ENCODE measurements at places on chromosomes 13 and 19. TPM values are rescaled to one million over a fixed set of nuclear protein-coding genes. Genes with fewer than 3 reads are reported as not detected.

PSG1 gene
- total RNA-seq = not detected

GRCh38 chr19:14450168-14450874 lies 17.2 kb downstream of the PKN1 start:
- no peak for DNase-seq
- H3K27me3 ChIP-seq = no peaks in the 10 kb centered on the region
- H3K27ac ChIP-seq = no peak overlapping the region
- peaks cover 97% of the 10 kb centered on the region for H3K36me3 ChIP-seq
- H3K4me3 ChIP-seq = no peak overlapping the region

DNA sequence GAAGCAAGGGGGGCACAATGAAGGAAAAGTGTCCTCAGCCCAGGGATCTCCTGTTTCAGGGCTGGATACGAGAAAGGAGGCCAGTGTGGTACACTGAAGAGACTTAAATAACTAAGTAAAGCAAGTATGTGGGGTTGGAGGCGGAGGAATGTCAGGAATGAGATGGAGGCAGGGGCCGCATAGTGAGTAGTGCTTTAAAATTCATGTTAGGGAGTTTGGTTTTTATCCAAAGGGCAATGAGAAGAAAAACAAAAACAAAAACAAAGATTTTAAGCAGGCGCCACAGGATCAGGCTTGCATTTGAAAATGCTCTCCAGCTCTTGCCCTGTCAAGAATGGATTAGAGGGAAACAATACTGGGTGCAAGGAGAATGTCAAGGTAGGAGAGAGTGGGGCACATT lies 273.4 kb downstream of the DCLK1 start:
- peak overlapping the region; percentile 67 for H3K27ac ChIP-seq
- H3K4me1 ChIP-seq = no peaks in the 10 kb centered on the region
- H3K4me3 ChIP-seq = no peak overlapping the region
- no peaks in the 10 kb centered on the region for H3K27me3 ChIP-seq

DNA sequence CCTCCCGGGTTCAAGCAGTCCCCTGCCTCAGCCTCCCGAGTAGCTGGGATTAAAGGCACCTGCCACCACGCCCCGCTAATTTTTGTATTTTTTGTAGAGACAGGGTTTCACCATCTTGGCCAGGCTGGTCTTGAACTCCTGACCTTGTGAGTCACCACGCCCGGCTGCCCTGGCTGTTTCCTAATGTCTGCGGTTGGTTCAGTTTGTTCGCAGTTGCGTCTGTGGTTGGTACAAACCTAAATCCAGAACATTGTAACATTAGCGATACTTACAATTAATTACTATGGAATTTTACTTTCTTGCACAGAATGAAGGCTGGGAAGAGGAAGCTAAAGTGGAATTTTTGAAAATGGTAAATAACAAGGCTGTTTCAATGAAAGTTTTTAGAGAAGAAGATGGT lies 38.1 kb downstream of the RNF17 start:
- no peaks in the 10 kb centered on the region for H3K27me3 ChIP-seq
- H3K4me3 ChIP-seq = no peak overlapping the region

- H3K36me3 ChIP-seq = no peaks in the 10 kb centered on the region
- H3K27ac ChIP-seq = peak overlapping the region; percentile 14
- no peak for DNase-seq
- no peak overlapping the region for H3K4me3 ChIP-seq
- no peaks in the 10 kb centered on the region for H3K4me1 ChIP-seq
These were observed 54.1 kb downstream of the GJA3 start for GRCh38 chr13:20106742-20107141.

DNA sequence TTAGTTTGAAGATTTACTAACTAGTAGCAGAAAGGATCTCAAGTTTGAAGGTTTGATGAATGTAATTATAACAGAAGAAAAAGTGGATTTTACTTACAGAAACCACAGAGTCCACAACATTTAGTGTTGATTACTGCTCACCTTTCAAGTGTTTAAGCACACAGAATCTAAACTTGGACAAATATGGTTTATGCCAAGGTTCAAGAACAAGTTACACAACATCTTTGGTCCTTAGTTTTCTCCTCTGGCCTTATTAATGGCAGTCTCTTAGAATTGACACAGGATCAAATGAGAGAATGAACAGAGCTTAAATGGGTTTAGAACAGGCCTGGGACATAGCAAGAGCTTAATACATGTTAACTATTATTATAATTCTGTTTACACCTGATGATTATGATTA lies 133.0 kb downstream of the RBM26 start:
- no peak overlapping the region for H3K27ac ChIP-seq
- H3K4me3 ChIP-seq = no peak overlapping the region
- no peaks in the 10 kb centered on the region for H3K36me3 ChIP-seq
- DNase-seq = no peak

GRCh38 chr13:38349390-38350113 lies at the start of gene UFM1:
TSS of gene UFM1 (plus strand) at chr13:38349851. CDS start at chr13:38349920, 69 bp downstream.
- H3K4me1 ChIP-seq = peaks cover 14% of the 10 kb centered on the region
- H3K36me3 ChIP-seq = no peaks in the 10 kb centered on the region
- peak within 1 kb of the TSS; percentile 86 for H3K4me3 ChIP-seq
- H3K27ac ChIP-seq = peak within 1 kb of the TSS; percentile 94

DNA sequence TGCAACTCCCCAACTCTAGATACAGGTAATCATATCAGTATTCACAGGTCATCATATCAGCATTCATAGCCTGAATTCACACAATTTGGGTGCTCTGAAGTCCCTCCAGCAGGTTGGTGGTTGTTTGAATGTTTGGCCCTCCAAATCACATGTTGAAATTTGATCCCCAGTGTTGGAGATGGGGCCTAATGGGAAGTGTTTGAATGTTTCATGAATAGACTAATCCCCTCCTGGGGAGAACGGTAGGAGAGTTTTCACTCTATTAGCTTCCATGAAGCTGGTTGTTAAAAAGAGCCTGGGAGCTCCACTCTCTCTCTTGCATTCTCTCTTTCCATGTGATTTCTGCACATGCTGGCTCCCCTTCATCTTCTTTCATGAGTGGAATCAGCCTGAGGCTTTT lies 288.6 kb upstream of the PCDH9 start:
- DNase-seq = no peak
- H3K36me3 ChIP-seq = no peaks in the 10 kb centered on the region
- H3K4me3 ChIP-seq = no peak overlapping the region
- no peaks in the 10 kb centered on the region for H3K4me1 ChIP-seq
- no peaks in the 10 kb centered on the region for H3K27me3 ChIP-seq
- H3K27ac ChIP-seq = no peak overlapping the region

GRCh38 chr13:47334173-47334572 lies 437.3 kb upstream of the HTR2A start:
- no peaks in the 10 kb centered on the region for H3K4me1 ChIP-seq
- no peaks in the 10 kb centered on the region for H3K27me3 ChIP-seq
- no peaks in the 10 kb centered on the region for H3K36me3 ChIP-seq
- no peak overlapping the region for H3K27ac ChIP-seq

DNA sequence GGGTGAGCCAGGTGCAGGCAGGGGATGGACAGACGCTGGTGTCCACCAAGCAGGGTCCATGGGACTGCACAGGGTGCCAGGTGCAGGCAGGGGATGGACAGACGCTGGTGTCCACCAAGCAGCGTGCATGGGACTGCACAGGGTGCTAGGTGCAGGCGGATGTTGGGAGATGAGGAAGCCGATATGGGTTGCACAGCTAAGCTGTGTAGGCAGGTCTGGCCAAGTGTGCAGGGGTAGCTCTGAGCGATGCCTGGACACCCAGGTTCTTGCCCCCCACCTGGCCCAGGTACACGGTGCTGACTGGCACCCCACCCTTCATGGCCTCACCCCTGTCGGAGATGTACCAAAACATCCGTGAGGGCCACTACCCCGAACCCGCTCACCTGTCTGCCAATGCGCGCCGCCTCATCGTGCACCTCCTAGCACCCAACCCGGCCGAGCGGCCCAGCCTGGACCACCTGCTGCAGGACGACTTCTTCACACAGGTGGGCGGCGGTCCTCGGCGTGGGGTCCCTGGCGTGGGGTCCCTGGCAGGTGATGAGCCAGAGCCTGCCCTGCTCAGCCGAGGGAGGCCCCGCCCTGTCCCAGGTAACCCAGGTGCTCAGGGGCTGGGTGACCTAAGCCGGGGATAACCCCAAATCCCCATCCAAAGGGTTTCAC lies 3.9 kb downstream of the PLK5 start:
- H3K27ac ChIP-seq = no peak overlapping the region
- H3K27me3 ChIP-seq = peaks cover 11% of the 10 kb centered on the region
- H3K36me3 ChIP-seq = no peaks in the 10 kb centered on the region

DNA sequence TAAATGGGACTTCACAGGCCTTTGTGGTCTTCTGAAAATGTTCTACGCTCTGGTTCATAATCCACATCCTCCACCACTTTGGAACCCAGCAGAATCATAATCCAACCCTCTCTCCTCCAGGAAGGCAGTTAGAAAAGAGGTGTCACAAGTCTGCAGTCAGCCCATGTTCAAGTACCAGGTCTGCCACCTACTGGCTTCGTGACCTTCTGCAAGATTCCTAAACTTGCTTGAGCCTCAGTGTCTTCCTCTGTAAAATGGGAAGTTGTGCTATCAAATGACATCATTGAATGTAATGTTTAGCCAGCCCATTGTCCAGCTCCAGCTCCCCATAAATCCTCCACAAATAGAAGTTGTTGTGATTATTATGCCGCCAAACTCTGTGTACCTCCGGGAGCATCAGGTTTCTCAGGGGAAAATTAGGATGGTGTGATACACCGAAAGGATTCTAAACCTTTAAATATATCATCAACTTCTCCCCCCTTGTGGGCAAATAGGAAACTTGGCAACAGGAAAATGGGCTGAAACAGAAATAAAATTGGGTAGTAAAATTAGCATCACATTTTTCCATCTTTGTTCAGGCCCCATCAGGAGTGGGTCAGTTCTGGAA lies 109.7 kb downstream of the NUFIP1 start:
- H3K4me3 ChIP-seq = no peak overlapping the region
- DNase-seq = no peak
- H3K27me3 ChIP-seq = no peaks in the 10 kb centered on the region
- no peaks in the 10 kb centered on the region for H3K36me3 ChIP-seq

DNA sequence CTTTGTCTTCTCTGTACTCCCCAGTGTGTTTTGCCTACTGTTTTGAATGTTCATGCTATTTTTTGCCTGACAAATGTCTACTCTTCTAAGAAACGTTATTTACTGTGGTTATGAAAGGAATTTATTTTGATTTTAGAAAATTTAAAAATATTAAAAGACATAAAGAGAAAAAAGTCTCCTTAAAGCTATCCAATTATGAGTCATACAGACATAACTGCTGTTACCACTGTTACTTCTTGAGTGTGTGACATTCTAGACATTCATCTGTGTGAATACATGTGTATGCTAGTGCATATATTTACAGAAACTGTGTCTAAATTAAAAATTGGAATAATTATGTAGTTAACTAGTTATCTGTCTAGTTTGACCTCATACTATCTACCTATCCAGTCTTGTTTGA lies 187.6 kb upstream of the SGCG start:
- no peak overlapping the region for H3K4me3 ChIP-seq
- no peaks in the 10 kb centered on the region for H3K36me3 ChIP-seq
- no peaks in the 10 kb centered on the region for H3K4me1 ChIP-seq

LGALS4 gene
- total RNA-seq = not detected

DNA sequence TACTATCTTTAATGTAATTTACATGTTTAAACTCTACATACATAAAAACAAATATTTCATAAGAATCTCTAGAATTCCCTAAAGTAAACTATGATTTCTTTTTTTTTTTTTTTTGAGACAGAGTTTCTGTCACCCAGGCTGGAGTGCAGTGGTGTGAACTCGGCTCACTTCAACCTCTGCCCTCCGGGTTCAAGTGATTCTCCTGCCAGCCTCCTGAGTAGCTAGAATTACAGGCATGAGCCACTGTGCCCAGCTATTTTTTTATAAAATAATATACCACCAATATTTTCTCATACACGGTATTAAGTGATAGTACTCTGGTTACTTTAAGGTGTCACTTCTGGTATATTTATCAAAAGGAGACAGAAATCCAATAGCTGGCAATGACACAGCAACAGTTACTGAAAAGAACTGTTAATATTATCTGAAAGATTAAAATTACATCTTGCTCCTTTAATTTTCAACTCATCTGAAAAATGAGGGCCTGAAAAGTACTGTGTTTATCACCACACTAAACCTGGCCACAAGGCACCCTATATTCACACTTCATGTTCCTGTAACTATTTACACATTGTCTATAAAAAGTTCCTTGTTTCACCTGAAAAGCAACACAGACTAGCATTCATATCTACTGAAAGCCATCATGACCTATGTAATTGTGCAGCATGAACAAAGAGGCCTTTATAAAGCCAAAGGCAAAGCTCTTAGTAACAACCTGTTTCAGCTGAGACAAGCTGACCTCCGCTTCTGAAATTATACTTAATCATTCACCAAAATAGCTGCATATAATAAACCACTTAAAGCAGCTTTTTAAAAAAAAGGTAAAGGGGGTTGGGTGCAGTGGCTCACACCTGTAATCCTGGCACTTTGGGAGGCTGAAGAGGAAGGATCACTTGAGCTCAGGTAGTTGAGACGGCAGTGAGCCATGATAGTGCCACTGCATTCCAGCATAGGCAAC lies 106.1 kb downstream of the SLC25A15 start:
- H3K27ac ChIP-seq = no peak overlapping the region
- DNase-seq = no peak
- no peaks in the 10 kb centered on the region for H3K4me1 ChIP-seq
- H3K27me3 ChIP-seq = no peaks in the 10 kb centered on the region
- no peak overlapping the region for H3K4me3 ChIP-seq
- H3K36me3 ChIP-seq = no peaks in the 10 kb centered on the region

GRCh38 chr13:59444210-59444857 lies 719.4 kb downstream of the DIAPH3 start:
- no peak for DNase-seq
- no peaks in the 10 kb centered on the region for H3K27me3 ChIP-seq
- H3K36me3 ChIP-seq = no peaks in the 10 kb centered on the region
- H3K4me1 ChIP-seq = no peaks in the 10 kb centered on the region
- H3K4me3 ChIP-seq = no peak overlapping the region

DNA sequence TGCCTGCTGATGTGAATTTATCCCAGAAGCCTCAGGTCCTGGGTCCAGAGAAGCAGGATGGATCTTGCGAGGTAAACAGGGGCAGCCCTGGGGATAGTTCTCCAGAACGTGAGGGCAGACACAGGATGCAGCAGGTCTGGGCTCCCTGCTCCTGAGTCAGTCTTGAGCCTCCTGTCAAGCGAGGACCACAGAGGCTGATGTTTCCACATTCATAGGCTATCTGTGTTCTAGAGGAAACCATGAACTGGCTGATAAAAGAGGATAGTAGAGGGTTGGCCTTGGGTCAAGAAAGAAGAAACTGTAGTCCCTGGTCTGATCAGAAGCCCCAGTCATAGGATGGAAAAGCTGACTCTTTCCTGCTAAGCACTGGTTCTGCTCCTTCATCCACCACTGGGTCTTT lies 2.2 kb downstream of the ZNF175 start:
- H3K4me1 ChIP-seq = peaks cover 9% of the 10 kb centered on the region
- H3K27me3 ChIP-seq = no peaks in the 10 kb centered on the region
- H3K4me3 ChIP-seq = no peak overlapping the region
- no peak for DNase-seq
- H3K27ac ChIP-seq = no peak overlapping the region

DNA sequence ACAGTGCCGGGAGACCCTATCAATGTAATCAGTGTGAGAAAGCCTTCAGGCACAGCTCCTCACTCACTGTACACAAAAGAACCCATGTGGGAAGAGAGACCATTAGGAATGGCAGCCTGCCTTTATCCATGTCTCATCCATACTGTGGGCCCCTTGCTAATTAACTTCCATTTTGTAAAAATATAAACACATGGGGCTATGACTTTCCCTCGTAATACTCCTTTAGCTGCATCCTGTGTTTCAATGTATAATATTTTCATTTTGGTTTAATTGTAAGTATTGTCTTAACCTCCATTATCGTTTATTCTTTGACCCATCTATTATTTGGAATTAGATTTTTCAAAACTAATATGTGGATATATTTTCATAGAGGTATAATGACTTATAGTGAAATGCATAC lies 29.3 kb downstream of the ZNF333 start:
- H3K27ac ChIP-seq = no peak overlapping the region
- no peaks in the 10 kb centered on the region for H3K27me3 ChIP-seq
- H3K4me3 ChIP-seq = no peak overlapping the region
- peaks cover 36% of the 10 kb centered on the region for H3K36me3 ChIP-seq
- DNase-seq = no peak

LMTK3 gene
- total RNA-seq = 7.8 TPM

Data from esophagus squamous epithelium (tissue), 5 donors.